GOT3 (cell line): ENCODE measurements at places on chromosomes 6 and 20.

DNA sequence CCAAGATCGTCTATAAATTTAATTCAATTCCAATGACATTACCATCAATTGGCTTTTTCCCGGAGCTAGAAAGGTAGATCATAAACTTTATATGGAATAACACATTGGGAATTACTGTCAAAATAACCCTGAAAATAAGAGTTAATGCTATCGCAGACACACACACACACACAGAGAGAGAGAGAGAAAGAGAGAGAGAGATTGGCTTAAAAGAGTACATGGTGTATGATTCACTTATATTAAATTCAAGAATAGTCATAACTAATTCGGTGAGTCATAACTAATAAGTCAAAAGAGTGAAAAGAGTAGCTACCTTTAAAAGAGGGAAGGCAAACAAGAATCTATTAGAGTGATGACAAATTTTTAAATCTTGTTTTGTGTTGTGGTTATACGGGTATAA is 425.5 kb downstream of the TBC1D32 start:
- no peak for DNase-seq

DNA sequence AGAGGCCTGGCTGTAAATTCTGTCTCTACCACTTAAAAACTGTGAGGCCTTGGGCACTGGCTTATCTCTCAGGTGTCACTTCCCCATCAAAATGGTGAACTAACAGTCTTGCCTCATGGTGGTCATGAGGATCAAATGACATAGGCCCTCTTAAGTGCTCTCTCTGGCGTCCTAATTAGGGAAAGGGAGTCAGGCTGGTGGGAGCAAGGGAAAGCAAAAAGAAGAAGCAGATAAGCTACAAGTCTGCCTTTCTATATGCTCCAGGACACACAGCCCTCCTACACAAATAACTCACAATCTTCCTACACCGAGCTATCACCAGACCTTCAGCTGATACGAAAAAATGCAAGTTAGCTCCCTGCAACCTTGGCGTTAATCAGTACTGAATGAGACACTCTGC is 19.5 kb upstream of the SLC22A16 start:
- no peak for DNase-seq

DNA sequence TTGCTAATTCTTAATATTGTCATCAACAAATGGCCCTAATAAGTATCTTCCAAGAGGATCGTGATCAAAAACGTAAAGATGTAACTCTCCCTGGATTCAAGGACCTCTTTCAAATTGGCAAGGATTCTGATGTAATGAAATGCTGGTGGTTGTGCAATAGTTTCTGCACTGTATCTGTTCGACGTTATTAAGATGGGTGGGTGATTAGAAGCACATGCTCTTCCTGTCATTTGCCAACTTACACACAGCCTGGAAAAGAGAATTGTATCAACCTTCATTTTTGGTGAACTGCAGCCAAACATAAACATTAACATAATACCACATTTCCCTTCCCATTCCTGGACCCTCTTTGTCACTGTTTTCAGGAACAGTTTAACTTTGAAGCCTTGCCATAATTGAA is 9.8 kb downstream of the FOXQ1 start:
- DNase-seq: no peak

DNA sequence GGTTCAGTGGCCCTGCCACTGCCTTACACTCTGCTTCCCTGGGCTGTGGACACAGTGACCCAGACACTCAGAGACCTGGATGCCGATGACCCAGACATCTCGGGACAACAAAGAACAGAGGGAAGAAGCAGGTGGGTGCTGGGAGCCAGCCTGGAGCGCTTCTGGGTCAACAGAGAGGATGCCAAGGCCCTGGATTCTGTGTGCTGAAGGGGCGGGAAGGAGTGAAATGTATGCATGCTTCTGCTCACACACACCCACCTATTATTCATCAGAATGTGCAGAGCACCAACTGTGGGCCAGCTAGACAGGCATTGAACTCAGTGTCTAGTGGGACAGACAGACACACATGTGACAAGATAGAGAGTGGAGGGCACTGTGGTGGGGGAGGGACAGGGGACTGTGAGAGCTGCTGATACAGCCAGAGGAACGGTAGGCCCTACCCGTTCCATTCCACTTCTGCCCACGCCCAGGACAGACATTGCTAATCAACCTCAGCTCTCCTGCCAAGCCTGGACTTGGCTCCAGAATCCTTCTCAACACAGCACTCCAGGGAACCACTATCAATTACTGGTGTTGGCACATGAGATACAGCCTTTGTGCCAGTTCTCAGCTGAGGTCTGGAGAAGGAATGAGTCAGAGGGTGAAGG is 20.2 kb downstream of the KCNK15 start:
- DNase-seq: no peak

GRCh38 chr6:165805636-165806035 is 142.6 kb upstream of the PDE10A start:
- no peak for DNase-seq

- no peak for DNase-seq
Observed at GRCh38 chr20:32819992-32820697, 391 bp downstream of the MAPRE1 start.

- no peak for DNase-seq
Observed at GRCh38 chr20:53853111-53853713, 217.2 kb downstream of the BCAS1 start.

DNA sequence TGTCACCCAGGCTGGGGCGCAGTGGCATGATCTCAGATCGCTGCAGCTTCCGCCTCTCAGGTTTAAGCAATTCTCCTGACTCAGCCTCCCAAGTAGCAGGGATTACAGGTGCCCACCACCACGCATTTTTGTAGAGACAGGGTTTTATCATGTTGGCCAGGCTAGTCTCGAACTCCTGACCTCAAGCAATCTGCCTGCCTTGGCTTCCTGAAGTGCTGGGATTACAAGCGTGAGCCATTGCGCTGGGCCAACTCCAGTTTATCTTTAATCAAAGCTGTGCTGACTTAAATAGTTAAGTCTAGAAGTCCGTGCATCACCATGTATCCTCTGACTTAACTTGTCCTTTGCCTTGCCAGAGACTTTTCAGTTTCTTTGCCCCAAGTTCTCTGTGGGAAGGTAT is 224.3 kb downstream of the TMEM242 start:
- no peak for DNase-seq

GRCh38 chr6:30893666-30894065 is 9.3 kb downstream of the DDR1 start:
- DNase-seq: no peak

DNA sequence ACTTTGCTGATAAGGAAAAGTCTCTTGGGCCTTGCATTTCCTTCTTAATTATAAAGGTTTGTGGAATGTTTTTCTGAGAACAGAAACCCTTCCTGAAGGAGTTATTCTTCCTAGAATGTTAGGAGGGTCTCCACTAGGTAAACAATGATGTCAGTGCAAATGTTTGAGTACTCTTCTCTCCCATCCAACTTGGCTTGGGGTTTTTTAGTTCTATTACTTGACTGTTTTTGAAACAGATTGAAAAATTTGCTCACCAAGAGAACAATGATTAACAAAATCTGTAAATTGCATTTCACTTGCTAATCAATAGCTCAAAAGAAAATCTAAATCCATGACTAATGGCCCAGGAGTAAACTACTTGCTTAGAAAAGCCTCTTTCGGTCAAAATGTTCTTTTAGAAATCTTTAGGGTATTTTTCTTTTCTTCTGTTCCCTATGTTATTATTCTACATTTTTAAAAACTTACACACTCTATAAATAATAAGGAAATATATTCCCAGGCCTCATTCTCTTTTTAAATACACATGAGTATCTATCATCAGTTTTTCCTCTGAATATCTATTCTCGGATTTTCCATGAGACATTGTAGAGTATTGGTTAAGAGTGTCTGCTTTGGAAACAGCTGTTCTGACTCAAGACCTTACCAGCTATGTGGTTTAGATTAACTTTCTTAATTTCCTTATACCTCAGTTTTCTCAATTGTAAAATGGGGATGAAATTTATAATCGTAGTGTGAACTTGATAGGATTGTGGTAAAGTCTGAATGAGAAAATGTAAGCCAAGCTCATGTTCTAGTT is 234.2 kb upstream of the CITED2 start:
- no peak for DNase-seq

GRCh38 chr6:100833972-100834574 is 47.1 kb downstream of the ASCC3 start:
- DNase-seq: no peak

GRCh38 chr20:55160996-55161395 is 685.6 kb downstream of the DOK5 start:
- no peak for DNase-seq

- no peak for DNase-seq
Observed at GRCh38 chr6:20246125-20246524, 33.9 kb upstream of the MBOAT1 start.

GRCh38 chr6:92150553-92150952 is 1268.8 kb downstream of the EPHA7 start:
- no peak for DNase-seq

- no peak for DNase-seq
Observed at GRCh38 chr20:32749914-32750637, 6.8 kb upstream of the COMMD7 start.

- DNase-seq: no peak
Observed at GRCh38 chr6:130259557-130259956, 36.8 kb upstream of the SAMD3 start.

DNA sequence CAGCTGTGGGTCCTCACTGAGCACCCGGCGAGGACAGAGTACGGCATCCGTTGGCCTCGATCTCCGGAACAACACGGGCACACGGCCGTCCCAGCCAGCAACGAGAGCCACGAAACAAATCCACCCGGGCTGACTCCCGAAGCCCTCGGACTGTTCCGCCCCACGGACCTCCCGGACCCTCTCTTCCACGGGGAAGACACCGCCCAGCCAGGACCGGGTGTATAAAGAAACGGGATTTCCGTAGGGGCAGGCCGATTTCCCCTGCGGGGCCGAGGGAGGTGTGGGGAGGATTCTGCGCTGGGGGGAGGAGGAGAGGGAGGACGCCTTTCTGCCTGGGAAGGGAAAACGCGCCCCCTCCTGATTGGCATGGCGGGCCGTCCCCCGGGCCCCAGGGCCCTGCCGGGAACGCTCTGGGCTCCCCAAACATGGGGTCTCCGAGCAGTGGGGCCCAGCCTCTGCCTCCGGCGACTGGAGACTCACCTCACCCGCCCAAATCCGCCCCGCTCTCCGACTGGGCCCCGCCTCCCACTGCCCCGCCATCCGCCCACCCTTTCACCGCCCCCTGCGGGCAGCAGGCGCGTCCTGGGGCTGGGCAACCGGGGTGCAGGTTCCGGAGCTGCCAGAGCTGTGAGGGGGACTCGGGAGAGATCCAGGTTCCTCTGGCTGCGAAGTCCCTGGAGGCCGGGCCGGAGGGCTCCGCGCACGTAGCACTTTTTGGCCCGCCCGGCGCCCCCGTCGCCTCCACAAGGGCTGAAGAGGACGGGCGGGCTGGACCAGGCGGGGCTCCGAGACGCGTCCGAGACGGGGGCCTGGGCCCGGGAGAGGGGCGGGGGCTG is 679 bp upstream of the PPDPF start:
- DNase-seq: no peak

DNA sequence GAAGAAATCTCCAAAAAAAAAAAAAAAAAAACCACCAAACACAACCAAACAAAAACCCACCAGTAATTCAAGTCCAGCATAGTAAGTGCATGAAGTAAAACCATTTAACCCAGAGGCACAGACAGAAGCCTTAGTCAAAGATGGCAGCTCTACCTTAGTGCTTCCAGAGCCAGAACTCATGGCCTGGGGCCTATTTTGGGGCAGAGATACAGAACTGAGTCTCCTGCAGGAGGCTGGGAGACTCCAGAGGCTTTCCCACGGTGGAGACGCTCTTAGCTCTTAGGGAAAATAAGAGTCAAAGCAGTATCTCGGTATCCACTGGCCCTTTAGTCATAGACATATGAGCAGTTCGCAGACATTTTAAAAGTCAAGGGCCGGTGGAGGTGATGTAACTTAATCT is 129.5 kb downstream of the GPX5 start:
- no peak for DNase-seq

DNA sequence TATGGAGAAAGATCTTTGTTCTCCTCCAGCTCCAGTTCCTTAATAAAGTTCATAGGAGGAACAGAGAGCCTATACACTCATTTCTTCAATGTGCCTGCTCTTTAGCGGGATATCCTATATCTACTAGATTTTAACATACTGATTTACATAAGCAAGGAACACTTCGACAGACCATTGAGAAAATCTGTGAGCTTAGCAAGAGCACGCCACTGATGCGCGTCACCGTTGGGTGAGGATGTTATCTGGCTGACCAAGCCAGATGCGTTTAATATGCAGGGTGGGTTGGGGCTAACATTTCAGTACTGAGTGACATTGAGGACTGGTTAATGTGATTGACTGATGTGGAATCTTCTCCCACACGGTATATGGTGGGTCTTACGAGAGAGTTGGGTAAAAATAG is 233.4 kb downstream of the SOX4 start:
- DNase-seq: no peak

DNA sequence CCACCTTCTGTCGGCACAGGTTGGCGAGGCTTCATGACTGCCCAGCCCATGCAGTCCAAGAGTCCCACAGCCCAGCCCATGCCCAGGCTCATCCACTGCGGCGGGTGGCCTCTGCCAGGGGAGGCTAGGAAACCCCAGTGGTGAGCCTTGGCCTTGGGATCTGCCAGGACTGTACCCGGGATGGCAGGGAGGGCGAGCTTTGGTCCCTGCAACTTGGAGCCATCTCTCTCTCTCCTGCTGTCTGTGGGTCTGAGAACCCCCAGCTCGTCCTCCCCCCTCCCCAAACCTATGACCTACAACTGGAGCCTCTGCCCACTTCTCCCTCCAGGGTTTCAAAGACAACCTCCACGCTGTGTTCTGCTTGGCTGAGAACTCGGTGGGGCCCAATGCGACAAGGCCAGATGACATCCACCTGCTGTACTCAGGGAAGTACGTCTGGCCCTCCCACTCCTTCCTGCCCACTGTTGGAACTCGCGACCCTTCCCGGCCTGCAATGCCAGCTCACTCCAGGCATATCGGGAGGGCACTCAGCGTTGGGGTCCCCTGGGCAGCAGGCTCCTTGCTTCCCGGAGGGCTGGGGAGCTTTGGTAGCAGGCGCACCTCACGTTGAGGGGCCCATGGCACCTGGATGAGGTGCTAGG is 19.7 kb downstream of the NPEPL1 start:
- no peak for DNase-seq

- no peak for DNase-seq
Observed at GRCh38 chr6:158897236-158897635, 78.1 kb upstream of the EZR start.

GRCh38 chr6:132161283-132161682 is 210.1 kb upstream of the CCN2 start:
- DNase-seq: no peak
